NCI-H345 (cell line): ENCODE measurements at places on chromosomes 5 and 9.

DNA sequence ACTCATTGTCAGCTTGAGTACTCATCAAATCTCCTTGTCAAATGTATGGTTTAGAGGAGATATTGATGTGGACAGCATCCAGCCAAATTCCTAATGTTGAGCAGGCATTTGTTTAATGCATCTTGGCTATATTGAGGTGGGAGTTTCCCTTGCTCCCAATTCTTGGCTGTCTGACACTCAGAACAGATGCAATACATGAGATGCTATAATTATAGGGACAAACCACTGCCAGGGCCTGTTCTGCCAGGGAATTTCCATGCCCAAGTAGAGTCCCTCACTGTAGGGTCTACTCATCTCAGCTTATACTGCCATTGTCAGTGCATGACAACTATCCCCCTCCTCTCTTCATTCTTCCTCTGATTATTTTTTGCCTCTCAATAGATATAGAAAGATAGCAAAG is 392.0 kb upstream of the KCNN2 start:
- DNase-seq = no peak

GRCh38 chr5:34991486-34992238 is 56.1 kb downstream of the AGXT2 start:
- no peak for DNase-seq

- DNase-seq = no peak
These were observed 121.7 kb downstream of the GLIS3 start for GRCh38 chr9:4177970-4178758.

DNA sequence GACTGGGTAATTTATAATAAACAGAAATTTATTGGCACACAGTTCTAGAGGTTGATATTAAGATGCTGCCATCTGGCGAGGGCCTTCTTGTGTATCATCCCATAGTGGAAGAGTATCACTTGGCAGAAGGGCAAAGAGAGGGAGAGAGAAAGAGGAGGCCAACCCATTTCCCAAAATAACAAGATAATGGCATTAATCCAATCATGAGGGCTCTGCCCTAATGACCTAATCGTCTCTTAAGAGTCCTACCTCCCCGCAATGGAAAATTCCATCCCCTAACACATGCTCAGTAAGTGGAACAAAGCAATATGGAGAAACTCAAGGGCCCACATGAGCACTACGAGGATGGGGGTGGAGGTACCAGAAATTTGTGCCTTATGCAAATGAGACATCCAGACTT is 17.6 kb upstream of the VDAC1 start:
- no peak for DNase-seq

GRCh38 chr5:6222121-6222520 is 156.2 kb downstream of the MED10 start:
- DNase-seq = no peak

- no peak for DNase-seq
These were observed 80.5 kb downstream of the DAB2IP start for GRCh38 chr9:121731919-121732318.
